ENCODE measurements at places on chromosomes 1 and 21. TPM values are rescaled to one million over a fixed set of nuclear protein-coding genes. Genes with fewer than 3 reads are reported as not detected.

Gene PRKAA2
- total RNA-seq: 0.40 TPM

Gene MAN1C1
- total RNA-seq: 39.4 TPM

Gene TRMT1L
- total RNA-seq: 9.7 TPM

Gene KRTAP12-1
- total RNA-seq: not detected

Gene CELA3B
- total RNA-seq: 7.4 TPM

Gene C1orf94
- not detected for total RNA-seq

Gene CHI3L1
- 60.6 TPM for total RNA-seq

Gene KCNA3
- total RNA-seq: 0.43 TPM

Gene WNT3A
- total RNA-seq: not detected

Gene LHX8
- total RNA-seq: not detected
